ENCODE measurements at places on chromosomes 5 and 9. TPM values are rescaled to one million over a fixed set of nuclear protein-coding genes. Genes with fewer than 3 reads are reported as not detected.

The TMEM215 gene
- total RNA-seq: not detected

The SPTAN1 gene
- total RNA-seq: 285 TPM

The TMEM232 gene
- not detected for total RNA-seq

The PDE8B gene
- 3.0 TPM for total RNA-seq

The IL4 gene
- total RNA-seq: not detected

The PLPP1 gene
- 65.0 TPM for total RNA-seq

The CDH18 gene
- not detected for total RNA-seq

The KIF4B gene
- total RNA-seq: not detected

The PGM5 gene
- total RNA-seq: 144 TPM

The EIF4E1B gene
- not detected for total RNA-seq

The PRR7 gene
- total RNA-seq: 1.2 TPM

The PFDN1 gene
- total RNA-seq: 60.5 TPM

The RNF183 gene
- not detected for total RNA-seq

The HIGD2A gene
- total RNA-seq: 318 TPM

The BNC2 gene
- 2.2 TPM for total RNA-seq

The PCDHGB5 gene
- 9.9 TPM for total RNA-seq

The AP3S1 gene
- 48.3 TPM for total RNA-seq

The ZBED3 gene
- 8.1 TPM for total RNA-seq

The UAP1L1 gene
- total RNA-seq: 9.4 TPM

The ZNF483 gene
- total RNA-seq: 5.2 TPM

The ARID3C gene
- total RNA-seq: not detected

The TEX48 gene
- not detected for total RNA-seq

The TMEM203 gene
- 39.9 TPM for total RNA-seq

The SLC46A2 gene
- not detected for total RNA-seq

The RNF208 gene
- total RNA-seq: 24.9 TPM

The TAF11L4 gene
- not detected for total RNA-seq

The KIF20A gene
- total RNA-seq: 1.2 TPM

The BAAT gene
- not detected for total RNA-seq

The ABLIM3 gene
- total RNA-seq: 141 TPM

The MYOZ3 gene
- total RNA-seq: 1.8 TPM

The GADD45G gene
- total RNA-seq: 34.8 TPM

The SPINK4 gene
- total RNA-seq: not detected

The SLC6A3 gene
- 0.14 TPM for total RNA-seq

The PCDHB4 gene
- total RNA-seq: 1.2 TPM

The RLN2 gene
- total RNA-seq: not detected

The CDC37L1 gene
- total RNA-seq: 30.2 TPM

The LRRC19 gene
- not detected for total RNA-seq

The SPATA31D1 gene
- not detected for total RNA-seq

The NSMF gene
- 7.5 TPM for total RNA-seq

The SLCO6A1 gene
- not detected for total RNA-seq

Data from heart left ventricle (tissue), 16 donors.